ENCODE measurements at places on chromosomes 5 and 9.

GRCh38 chr5:38739011-38739704, 106.7 kb upstream of the OSMR start:
- no peak for DNase-seq

GRCh38 chr9:71122421-71122820, 1.0 kb upstream of the TRPM3 start:
- no peak for DNase-seq

- DNase-seq, result peak; percentile 49
Measured at GRCh38 chr9:2418619-2419018, 203.0 kb upstream of the VLDLR start.

DNA sequence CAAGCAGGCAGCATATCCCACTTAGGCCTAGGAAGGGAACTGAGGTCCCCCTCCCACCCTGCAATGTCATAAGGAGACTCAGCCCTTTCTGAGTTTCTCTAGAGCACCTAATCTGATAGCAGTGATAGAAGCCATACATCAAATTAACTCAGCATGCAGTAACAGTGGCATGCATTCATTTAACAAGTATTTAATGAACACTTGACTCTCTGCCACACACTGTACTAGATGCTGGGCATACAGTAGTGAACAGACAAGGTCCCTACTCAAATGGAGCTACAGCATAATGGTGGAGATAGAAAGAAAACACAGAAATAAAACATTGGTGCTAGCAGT, 58.6 kb downstream of the SLC22A5 start:
- no peak for DNase-seq

All from renal pelvis (tissue), 12 donors.